Esophagus squamous epithelium (tissue), 5 donors: ENCODE measurements at places on chromosomes 16 and 17.

- no peak for DNase-seq
These were observed 16.7 kb downstream of the SALL1 start for GRCh38 chr16:51134269-51134812.

DNA sequence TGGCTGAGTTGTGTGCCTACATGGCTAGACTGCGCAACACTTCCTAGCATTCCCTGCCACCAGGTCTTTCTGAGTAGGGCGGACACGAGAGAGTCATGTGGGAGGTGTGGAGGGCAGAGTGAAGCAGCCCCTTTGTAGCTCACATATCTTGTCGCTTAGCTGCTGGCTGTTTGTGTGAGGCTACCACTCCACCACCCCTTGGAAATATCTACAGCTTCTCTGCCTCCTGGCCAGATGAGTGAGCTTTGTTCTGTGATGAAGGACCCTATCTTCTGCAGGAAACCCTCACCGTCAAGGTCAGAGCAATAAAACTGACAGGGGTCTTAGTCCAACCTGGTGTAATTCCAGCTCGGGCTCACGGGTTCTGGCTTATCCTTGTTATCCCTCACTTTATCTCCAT, 232.1 kb upstream of the ASIC2 start:
- no peak for DNase-seq

GRCh38 chr17:49193513-49194296, 16.7 kb downstream of the GNGT2 start:
- DNase-seq: no peak

- DNase-seq: no peak
These were observed 3.2 kb downstream of the PITPNA start for GRCh38 chr17:1559047-1560043.

DNA sequence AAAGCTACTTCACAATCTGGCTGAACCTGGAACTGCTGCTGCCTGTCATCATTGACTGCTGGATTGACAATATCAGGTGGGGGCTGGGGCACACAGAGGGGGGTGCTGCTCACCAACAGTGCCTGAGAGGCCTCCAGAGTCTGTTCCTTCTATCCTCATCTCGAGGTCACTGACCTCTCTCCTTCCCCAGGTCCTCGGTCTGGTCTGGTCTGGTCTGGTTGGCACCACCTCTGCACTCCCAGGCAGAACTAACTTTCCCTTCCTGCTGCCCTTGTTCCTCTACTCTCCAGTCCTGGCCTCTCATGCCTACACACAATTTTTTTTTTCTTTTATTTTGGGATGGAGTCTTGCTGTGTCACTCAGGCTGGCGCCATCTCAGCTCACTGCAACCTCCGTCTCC, 4.2 kb downstream of the PLA2G15 start:
- no peak for DNase-seq

DNA sequence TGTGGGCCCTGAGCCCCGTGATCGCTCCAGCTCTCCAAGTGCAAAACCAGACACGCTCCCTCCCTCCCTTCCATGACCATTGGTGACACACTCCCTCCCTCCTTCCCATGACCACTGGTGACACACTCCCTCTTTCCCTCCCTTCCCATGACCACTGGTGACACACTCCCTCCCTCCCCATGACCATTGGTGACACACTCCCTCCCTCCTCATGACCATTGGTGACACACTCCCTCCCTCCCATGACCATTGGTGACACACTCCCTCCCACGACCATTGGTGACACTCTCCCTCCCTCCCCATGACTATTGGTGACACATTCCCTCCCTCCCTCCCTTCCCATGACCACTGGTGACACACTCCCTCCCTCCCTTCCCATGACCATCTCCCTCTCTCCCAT, 56.3 kb downstream of the LMF1 start:
- no peak for DNase-seq

GRCh38 chr17:45307290-45308015, 9.4 kb downstream of the MAP3K14 start:
- no peak for DNase-seq
